ENCODE measurements at places on chromosomes 3 and 15. TPM values are rescaled to one million over a fixed set of nuclear protein-coding genes. Genes with fewer than 3 reads are reported as not detected.

GRCh38 chr15:67906382-67906781 is 66.5 kb upstream of the RNU6-1 start:
- DNase-seq = peak; percentile 48

HDC gene
- polyA plus RNA-seq = 0.07 TPM

DNA sequence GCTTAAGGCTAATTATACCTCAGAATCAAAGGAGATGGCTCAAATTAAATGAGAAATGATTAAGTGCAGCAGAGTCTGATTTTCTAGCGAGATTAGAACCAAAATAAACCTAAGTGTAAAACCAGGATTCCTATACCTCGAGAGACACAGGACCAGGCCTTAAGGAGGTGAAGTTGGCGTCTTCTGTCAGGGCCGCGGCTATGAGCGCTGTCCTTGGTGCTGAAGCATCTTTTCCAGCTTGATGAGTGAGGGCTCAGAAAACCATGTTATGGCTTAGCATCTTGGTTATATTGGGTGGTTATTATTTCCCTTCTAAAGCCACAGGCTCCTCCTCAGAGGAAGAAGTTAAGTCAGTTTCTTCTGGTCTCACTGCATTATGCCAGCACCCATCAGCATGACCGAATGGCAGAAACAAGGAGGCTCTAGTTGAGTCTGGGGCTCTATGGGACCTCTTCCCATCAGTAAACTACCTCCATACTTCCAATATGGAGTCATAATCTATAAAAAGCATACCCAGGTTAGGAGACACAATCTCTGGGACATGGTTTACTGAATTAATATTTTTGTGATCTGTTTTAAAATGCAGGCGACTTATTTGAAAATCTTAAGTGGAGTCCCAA is 120.1 kb upstream of the NMNAT3 start:
- no peak for DNase-seq

- no peak for DNase-seq
Observed at GRCh38 chr3:153553605-153553945, 391.5 kb downstream of the RAP2B start.

GOLGA8J gene
- polyA plus RNA-seq = 0.07 TPM

FBN1 gene
- 6.3 TPM for polyA plus RNA-seq

RARRES1 gene
- 8.5 TPM for polyA plus RNA-seq

CLRN1 gene
- polyA plus RNA-seq = not detected

- no peak for DNase-seq
Observed at GRCh38 chr15:63372753-63373152, 8.9 kb downstream of the CA12 start.

- no peak for DNase-seq
Observed at GRCh38 chr3:99925584-99926230, 108.0 kb downstream of the CMSS1 start.

TRIM42 gene
- not detected for polyA plus RNA-seq

DNA sequence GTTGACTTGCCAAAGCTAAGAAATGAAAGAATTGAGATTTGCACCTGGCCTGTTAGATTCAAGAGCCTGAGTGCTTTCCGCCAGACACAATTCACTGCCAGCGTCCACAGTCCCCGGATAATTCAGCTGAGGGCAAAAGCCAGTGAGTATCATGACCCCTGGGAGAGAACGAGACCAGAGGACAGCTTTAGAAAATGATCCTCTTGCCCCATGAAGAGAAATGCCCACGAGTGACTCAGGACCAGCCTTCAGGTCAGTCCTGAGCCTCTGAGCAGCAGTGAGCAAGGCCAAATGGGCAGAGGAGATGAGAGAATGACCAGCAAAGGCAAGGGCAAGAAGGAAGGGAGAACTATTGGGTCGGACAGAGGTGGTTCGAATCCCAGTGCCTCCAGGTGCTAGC is 273.5 kb downstream of the FAM43A start:
- DNase-seq = no peak

DNA sequence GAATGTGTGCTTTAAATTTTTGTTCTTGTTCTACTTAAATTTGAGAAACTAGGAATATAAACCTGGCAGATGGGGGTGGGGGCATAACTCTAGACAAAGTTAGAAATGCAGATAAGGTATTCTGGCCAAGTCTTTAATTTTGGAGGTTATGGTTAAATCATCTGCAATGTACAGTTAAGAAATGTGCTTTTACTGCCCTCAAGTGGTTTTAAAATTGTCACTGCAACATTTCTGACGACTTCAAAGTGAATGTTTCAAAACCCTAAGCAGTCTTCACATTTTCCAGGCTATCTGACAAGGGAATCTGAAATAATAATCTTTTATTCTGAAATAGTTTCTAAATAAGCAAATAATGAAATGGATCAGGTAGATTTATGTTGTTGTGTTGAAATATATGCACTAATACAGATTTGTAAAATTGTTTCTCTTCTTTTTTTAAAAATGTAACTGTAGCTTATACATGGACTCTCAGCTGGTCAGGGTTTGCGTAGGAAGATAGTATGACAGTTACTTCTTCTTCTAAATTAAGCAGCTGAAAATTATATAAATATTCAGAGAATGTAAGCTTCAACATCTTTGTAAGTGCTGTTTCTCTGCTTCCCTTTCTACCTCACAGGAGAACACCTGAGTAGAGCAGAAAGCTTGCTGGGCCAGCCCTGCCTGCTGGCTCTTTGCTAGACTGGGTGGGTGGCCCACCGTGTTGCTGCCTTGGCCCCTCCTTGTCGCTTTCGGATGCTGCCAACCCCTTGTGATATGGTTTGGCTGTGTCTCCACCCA is 45.0 kb downstream of the SUCNR1 start:
- peak; percentile 75 for DNase-seq

PLA2G4F gene
- polyA plus RNA-seq = not detected

DNA sequence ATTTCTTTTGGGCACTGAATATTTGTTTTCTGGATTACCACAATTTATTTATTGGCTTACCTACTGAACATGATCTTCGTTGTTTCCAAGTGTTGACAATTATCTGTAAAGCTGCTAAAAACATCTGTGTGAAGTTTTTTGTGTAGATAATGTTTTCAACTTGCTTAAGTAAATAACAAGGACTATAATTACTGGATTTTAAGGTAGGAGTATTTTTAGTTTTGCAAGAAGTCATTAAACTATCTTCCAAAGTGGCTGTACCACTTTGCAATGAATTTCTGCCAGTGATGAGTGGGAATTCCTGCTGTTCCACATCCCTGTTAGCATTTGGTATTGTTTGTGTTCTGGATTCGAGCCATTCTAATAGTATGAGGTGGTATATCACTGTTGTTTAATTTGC is 702.2 kb downstream of the MECOM start:
- no peak for DNase-seq

- DNase-seq = no peak
Observed at GRCh38 chr3:185757176-185757575, 67.7 kb downstream of the IGF2BP2 start.

HRH1 gene
- polyA plus RNA-seq = 3.7 TPM

TMIE gene
- not detected for polyA plus RNA-seq

MORF4L1 gene
- polyA plus RNA-seq = 914 TPM

GRCh38 chr3:120111898-120112297 is 17.7 kb upstream of the GSK3B start:
- DNase-seq = no peak

MAP6D1 gene
- polyA plus RNA-seq = 0.68 TPM

PCOLCE2 gene
- polyA plus RNA-seq = 41.0 TPM

NTRK3 gene
- polyA plus RNA-seq = 60.8 TPM

SUSD5 gene
- polyA plus RNA-seq = 2.0 TPM

GRCh38 chr3:167909504-167909896 is 174.0 kb downstream of the SERPINI1 start:
- no peak for DNase-seq

DNA sequence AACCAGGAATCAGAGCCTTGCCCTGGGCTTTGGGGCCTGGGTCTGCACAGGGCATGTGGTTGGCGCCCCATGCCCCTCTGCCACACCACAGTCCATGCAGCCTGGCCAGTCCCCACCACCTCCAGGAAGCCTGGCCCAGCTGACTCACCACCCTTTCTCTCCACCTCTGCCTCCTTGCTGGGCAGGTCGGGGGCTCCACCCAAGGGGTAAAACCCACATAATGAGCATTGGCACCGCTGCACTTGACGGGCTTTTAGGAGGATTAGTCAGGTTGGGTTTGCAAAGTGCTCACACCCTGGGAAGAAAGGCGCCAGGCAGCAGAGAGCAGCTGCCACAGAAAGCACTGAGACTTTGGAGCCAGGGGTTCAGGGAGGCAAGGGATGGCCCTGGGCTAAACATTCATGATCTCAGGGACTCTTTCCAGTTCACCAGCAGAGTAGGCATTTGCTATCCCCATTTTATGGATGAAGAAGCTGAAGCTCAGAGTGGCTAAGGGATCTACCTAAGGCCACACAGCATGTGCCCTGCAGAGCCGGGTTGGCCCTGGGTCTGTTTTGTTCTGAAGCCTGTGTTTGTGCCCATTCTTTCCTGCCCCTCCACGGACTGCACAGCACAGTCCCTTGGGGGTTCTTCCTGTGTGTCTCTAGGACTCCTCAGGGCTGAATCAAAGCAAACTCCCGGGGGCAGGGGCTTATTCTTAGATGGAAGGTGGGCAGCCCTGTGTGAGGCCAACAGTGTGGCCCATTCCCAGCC is 113.4 kb downstream of the ETFA start:
- no peak for DNase-seq

CACNA2D2 gene
- polyA plus RNA-seq = 0.41 TPM
